ENCODE measurements at places on chromosomes 5 and 9. TPM values are rescaled to one million over a fixed set of nuclear protein-coding genes. Genes with fewer than 3 reads are reported as not detected.

- no peak for DNase-seq
Observed at GRCh38 chr5:68970617-68971016, 123.2 kb upstream of the SLC30A5 start.

Gene FNBP1
- 29.7 TPM for total RNA-seq

DNA sequence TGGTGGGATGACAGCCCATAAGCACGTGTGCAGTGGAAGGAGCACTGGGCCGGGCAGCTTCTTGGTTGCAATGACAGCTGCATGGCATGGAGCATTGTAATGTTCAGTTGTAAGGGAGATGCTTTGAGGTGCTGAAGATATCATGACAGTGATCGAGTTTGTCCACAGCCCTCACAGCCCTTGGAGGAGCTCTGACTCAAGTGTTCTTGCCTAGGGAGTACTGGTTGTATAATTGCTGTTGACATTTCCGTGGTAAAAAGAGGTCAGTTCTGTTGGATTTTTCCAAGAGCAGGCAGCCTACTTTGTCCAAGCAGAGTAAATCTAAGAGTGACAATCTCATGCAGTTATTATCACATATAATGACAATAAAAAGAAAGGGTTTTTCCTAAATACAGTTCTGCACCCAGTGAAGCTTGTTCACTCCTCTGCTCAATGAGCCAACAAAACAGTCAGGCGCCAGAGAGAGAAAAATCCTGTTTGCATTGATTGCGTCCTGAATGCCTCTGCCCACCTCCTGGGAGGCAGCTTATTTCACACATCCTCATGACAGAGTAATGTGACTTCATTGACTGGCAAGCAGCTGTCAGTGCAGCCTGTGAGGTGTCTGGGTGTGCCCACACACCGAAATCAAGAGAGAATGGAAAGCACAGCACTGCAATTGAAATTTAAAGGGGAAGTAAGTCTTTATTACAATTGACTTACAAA lies 248.0 kb downstream of the NTRK2 start:
- DNase-seq = no peak

GRCh38 chr5:15069407-15069905 lies 197.9 kb upstream of the ANKH start:
- no peak for DNase-seq

DNA sequence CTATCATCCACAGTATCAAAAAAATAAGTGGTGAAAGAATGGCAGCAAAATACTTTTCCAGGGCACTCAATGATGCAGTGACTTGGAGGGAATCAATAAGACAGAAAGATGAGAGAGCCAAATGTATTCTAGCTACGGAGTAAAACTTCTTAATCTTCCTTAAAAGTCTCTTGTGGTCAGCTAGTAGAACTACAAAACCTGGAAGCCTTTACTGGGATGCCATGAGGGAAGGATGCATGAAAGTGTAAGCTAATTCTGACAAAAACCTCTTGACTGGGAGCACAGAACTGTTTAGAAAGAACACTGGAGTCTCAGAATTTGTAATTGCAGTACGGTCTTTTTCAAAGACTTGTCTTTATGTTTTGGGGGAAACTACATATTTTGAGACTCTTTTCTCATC lies 432.8 kb upstream of the PTPRD start:
- DNase-seq = no peak

DNA sequence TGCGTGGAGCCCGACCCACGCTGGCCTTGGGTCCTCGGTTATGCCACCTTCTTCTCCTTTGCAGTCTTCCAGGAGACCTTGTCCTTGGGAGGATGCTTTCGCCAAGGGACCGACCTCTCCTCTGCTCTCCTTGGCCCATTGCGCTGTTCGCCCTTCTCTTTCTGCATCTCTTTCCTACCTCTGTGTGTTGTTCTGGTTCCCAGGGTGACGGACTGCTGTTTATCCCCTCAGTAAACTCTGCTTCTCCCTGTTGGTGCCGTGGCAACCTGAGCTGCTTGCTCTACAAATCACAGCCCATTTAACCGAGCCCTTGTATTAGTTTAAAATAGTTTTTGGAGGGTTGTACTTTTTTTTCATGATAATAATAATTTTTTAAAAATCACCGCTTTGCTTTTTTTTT lies 97.9 kb downstream of the DAPK1 start:
- no peak for DNase-seq

GRCh38 chr9:134738869-134739659 lies 97.5 kb downstream of the COL5A1 start:
- DNase-seq = peak; percentile 95

GRCh38 chr9:8821910-8822666 lies 1022.5 kb upstream of the DMAC1 start:
- DNase-seq = no peak

DNA sequence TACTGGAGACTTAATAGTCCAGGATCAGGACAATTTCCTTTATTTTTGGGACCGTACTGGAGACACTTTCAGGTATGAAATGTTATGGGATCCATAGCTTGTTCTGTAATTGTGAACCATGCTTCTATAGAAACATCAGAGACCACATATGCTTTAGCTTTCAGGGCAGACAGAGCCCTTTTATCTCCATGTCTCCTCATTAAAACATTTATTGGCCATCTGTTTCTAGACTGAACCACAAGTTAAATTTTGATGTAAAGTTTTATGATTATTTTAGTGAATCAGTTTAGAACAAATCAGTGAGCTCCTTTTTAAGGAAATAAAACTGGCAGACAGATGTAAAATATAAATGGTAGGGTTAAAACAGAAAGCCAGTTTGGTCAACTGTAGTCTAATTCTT lies 62.0 kb downstream of the SLC27A6 start:
- DNase-seq = no peak

GRCh38 chr9:36092509-36093215 lies 43.9 kb upstream of the GLIPR2 start:
- DNase-seq = no peak

DNA sequence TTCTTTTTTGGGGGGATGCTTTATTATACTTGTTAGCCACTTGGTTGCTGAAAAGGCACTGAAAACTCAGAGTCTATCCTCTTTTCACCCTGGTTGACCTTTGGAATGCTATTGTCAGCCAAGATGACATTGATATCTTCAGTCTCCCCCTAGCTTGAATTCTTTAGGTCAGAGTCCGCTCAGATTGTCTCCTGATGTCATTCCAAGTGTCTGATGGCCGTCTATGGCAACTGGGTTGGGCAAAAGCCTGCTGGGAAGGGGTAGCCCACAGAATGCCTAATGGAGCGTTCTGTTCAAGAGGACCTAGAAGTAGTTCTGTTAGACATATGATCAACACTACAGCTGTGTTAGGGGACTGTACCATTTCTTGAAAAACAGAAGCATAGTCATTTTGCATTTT lies 9.7 kb upstream of the MEF2C start:
- no peak for DNase-seq

DNA sequence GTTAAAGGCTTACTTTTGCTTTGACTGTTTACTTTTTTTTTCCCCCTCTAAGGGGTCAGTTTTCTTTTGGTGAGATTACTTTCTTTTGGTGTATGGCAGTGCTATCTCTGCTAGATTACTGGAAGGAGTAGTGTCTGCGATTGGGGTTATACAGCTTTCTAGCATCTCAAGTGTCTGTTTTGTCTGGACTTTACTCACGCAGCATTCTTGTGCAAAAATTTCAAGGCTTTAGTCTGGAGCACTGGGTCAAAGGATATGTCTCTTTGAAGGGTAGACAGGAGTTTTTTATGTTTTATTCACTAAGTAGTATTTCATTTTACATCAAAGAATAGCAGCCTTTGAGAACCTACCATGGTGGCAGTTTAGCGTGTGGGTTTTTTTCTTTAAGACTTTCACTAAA lies 52.6 kb downstream of the NDUFS4 start:
- no peak for DNase-seq

DNA sequence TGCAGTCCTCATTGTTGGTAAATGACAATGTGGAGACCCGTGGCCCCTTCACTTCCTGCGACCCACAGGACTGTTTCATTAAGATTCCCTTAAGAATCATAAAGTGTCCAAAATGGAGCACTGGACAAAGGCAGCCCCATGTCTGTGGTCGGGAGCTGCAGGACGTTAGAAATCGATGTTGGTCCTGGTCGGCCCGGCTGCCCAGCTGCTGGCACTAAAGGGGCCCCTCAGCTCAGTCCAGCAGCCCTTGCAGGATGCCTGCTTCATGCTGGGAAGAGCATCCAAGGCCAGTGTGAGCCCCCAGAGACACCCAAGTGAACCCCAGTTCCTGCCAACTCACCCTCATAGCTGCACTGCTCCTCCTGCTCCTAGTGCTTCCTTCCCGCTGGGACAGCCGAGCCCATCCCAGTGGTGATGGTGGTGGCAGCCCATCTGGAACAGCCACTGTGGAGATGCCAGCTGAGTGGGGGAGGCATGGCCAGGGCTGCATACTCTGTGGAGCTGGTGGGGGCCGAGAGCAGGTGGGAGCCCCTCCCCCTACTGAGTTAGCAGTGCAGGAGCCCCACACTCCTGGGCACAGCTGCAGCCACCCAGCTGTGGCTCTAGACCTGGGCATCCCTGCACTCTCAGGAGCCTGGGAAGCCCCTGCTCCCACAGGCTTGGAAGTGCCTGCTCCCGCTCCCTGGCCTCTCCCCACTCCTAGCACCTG lies 168.0 kb upstream of the IRX2 start:
- DNase-seq = peak; percentile 78

Gene HTR4
- total RNA-seq = 1.2 TPM

Gene TSSK1B
- total RNA-seq = 0.11 TPM

- DNase-seq = no peak
Observed at GRCh38 chr5:156147944-156148285, 179.0 kb upstream of the SGCD start.

Data from lower leg skin (tissue), 4 donors.